Cardiac septum (tissue), 1 donor: ENCODE measurements at places on chromosomes 1 and 21. TPM values are rescaled to one million over a fixed set of nuclear protein-coding genes. Genes with fewer than 3 reads are reported as not detected.

Gene NLRP3
- 1.1 TPM for total RNA-seq

Gene TNFRSF8
- total RNA-seq = 1.4 TPM

Gene OLIG2
- not detected for total RNA-seq

DNA sequence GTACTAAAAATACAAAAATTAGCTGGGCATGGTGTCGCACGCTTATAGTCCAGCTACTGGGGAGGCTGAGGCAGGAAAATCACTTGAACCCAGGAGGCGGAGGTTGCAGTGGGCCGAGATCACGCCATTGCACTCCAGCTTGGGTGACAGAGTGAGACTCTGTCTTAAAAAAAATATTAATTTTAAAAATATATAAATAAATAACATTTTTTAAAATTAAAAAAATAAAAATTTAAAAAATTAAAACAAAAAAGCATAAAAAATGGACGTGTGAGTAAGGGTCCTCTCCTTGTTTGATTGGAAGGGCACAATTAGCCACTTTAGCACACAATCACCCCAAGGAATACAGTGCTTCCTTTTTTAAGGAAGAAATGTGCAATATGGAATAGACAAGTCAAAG lies 18.6 kb downstream of the EBNA1BP2 start:
- DNase-seq = no peak

GRCh38 chr1:62395291-62395690 lies 41.6 kb upstream of the USP1 start:
- DNase-seq = no peak

DNA sequence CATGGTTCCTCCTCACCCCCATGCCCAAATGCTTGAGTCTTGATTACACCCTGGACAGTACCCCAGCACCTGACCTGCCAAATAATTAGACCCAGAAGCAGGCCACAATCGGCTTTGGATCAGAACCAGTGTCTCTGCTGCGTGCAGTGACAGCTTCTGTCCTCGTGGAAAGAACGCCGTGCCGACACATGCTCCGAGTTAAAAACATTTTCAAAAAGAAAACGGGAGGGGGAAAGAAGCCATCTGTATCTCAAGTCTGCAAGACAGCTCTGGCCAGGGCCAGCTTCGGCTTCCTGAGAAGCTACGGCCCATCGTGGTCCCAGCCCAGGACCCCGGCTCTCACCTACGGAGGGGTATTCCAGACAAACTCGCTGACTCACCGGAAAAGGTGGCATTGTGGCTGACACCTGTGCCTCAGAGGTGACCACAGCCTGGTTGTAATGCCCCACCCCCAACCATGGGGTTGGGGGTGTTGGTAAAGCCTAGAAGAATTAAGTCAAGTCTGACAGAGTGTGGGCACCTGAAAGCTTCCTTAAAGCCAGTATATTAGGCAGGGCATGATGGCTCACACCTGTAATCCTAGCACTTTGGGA lies 25.8 kb downstream of the SSBP3 start:
- DNase-seq = no peak

GRCh38 chr1:237478082-237478481 lies 412.6 kb downstream of the ZP4 start:
- no peak for DNase-seq

DNA sequence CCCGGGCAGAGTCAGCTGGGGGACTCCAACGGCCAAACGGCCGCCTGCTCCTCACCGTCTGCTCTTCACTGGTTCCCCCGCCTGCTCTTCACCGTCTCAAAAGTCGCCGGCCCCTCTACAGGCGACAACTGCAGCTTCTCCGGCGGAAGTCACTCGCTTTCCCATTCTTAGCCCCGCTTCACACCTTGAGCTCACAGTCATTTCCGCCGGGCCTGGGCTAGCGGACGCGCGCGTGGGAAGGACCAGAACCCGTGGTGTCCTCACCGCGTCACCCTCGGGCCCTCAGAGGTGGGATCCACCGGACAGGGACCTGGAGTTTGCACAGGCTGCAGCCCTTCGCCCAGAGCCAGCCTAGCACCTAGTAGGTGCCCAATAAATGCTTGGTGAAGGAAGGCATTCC lies 27.9 kb upstream of the HJV start:
- no peak for DNase-seq

DNA sequence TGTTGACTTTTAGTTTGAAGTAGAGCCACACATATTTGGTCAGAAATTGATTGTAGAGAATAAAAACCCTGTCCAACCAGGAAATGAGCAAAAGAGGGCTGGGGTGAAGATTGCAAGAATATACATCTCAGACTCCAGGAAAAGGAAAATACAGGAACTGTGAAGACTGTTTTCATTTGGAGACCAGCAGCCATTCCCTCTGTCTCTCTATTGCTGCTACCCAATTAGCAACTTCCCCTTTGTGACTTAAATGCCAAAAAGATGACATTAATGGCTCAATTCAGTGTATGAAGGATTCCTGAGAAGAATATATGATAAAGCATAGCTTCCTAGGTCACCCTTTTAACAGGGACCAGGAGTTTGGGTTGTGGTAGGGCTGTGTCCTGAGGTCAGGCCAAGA lies 31.6 kb upstream of the CEP350 start:
- DNase-seq = no peak

GRCh38 chr21:33470701-33471100 lies 9.1 kb downstream of the TMEM50B start:
- DNase-seq = no peak

DNA sequence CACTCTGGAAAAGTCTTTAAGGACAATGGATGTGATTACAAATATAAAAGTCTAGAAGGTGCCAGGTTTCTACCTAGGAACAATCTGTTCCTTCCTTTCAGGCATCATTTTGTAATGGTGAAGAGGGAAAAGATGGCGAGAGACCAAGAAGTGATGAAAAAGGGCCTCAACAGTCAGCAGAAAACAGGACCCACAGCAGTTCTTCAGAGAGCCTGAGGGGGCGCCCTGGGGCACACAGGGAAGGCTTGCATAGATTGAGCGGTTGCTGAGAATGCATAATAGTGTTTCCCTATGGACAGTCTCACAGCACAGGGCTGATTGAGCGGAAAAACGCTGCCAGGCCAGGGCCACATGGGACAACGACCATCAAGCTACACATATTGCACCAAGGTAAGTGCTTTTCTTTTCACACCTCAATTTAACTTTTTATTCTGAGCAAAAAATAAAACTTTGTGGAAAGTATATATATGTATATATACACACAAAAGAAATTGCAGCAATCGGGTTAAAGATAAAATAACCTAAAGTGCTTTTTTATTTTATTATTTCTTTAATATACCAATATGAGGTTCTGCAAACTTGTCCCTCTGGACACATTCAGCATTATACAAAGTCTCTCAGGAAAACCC lies 3.1 kb upstream of the YRDC start:
- peak; percentile 79 for DNase-seq

DNA sequence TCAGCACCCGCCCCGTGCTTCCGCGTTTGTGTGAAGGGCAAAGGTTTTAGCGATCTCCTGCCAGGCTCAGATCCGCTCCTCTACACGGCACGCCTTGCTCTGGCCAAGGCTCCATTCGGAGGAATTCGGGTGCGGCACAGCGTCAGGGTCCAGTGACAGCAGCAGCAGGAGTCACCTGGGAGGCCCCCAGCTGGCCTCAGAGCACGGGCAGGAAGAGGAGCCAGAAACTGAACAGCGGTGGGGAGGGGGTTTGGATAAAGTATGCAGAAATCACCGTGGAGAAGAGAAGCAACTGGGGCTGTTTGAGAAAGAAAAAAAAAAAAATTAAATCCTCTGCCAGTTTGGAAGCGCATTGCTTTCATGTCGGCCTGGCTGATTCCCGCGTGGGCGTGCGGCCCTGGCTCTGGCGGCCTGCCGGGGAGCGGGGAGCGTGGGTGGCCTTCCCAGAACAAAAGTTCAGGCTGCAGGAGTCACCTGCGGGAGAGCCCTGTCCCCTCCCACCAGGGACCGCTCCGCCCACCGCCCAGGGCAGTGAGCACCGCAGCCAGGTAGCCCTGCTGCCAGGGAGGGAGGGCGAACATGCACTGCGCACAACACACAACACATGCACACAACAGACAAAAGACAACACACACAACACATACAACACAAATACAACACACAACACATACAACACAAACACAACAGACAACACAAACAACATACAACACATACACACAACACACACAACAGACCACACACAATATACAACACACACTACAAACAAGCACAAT lies 107.6 kb downstream of the ETS2 start:
- DNase-seq = peak; percentile 88

DNA sequence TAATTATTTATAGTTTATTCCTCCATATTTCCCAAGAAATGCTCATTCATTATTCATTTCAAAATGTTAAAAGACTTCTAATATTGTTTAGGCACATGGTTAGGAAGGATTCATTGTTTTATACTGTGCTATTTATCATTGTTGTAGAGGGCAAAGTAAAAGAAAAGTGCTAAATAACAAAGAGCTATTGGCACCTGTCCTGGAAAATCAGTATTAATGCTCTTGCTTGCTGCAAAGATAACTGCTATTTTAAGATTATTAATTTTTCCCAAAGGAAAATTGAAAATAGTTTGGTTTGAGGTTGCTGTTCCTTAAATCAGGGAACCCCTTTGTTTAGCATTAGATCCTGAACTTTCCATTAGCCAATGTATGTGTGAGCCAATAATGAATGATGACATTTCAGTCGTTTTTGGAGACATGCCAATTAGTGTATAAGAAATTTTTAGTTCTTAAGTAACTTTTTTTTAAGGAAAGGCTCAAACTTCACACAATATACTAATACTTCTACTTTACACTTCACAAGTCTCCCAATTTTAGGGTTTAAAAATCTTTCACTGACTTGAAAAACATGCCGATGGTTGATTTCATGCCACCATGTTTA lies 39.9 kb downstream of the EPB41 start:
- no peak for DNase-seq

- DNase-seq = peak; percentile 58
These were observed 51.2 kb downstream of the STUM start for GRCh38 chr1:226599636-226600238.

- no peak for DNase-seq
These were observed 33.8 kb downstream of the CLIC6 start for GRCh38 chr21:34702341-34703170.
